ENCODE measurements at places on chromosomes 5 and 9.

DNA sequence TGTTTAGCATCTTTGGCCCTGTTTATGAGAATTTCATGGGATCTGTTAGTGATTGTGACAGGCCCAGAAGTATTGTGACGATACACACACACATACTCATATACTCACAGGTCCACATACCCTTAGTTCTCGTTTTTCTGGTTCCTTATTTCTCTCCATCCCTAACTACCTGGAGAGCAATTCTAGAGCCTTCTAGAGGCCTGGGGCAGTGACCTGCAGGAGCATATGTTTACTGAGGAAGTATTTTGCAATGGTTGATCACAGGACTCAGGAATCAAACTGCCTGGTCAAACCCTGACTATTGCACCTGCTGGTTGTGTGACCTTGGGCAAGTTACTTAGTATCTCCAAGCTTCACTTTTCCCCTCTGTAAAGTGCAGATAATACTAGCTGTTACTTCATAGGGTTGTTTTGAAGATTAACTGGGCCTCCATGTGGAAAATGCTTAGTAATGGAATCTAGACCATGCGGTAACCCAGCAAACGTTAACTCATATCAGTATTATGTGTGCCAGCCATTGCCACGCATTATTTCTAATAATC, 8.7 kb downstream of the PAPPA start:
- no peak for DNase-seq

GRCh38 chr5:145347026-145347616, 488.0 kb downstream of the PRELID2 start:
- no peak for DNase-seq

DNA sequence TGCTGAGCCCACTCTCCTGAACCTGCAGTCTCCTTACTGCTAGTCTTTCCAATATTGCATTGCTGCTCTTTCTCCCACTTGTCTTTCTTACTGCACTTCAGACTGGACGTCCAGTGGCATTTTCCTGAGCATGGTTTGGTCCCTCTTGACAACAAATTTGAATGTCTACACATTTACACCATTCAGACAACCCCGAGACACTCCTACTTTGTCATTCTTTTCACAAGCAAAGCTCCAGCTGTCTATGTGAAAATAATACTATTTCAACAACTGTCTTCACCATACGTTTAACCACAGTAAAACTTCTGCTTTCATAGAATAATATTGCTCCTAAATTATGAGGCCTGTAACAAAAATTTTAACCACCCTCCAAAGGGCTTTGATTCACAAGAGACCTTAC, 10.4 kb upstream of the APTX start:
- no peak for DNase-seq

GRCh38 chr5:113186061-113186460, 209.5 kb downstream of the DCP2 start:
- DNase-seq = no peak

DNA sequence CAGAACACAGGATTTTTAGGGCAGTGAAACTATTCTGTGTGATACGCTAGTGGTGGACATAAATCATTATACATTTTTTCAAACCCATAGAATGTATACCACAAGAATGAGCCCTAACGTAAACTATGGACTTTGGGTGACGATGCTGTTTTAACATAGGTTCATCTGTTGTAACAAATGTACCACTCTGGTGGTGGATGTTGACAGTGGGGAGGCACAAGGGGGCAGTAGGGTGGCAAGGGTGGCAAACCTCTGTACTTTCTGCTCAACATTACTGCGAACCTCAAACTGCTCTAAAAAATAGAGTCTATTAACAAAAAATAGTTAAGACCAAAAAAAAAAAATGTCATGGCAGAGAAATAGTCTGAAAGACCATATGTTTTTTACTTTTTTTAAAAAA, 9.1 kb upstream of the MVB12B start:
- DNase-seq = no peak

- no peak for DNase-seq
These were observed 15.4 kb upstream of the PLEKHG4B start for GRCh38 chr5:76358-77169.

- DNase-seq = no peak
These were observed 41.2 kb upstream of the COL15A1 start for GRCh38 chr9:98902516-98902915.

DNA sequence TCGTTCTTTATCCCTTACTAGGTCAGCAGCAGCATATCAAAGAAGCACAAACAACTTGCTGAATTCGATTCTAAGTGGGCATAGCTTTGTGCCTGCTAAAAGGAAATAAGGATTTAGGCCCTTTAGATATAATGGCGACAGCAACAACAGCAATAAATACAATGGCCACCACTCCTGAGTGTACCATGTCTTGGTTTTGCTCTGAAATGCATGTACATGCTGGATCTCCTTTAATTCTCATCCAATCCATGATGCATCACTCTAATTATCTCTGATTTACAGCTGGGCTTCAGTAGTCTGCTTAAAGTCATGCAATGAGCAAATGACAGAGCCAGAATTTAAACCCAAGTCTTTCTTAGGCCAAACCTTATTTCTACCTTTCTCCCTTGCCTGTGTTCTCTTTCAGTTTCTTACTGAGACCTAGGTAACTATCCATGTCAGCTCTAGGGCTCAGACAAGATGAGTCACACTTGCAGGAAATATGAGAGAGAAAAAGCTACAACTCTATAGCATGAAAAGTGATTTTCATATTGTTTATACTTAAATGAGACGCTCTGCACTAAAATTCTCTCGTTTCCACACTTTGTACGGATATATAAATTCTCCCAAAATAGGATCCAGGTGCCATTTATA, 111.8 kb downstream of the HMHB1 start:
- no peak for DNase-seq

GRCh38 chr5:180670586-180671359, 21.4 kb upstream of the FLT4 start:
- peak; percentile 18 for DNase-seq

GRCh38 chr9:91117959-91118703, 243.6 kb downstream of the AUH start:
- peak; percentile 18 for DNase-seq

GRCh38 chr5:115816226-115817081, at the start of gene CDO1:
TSS of gene CDO1 (minus strand) at chr5:115816659. CDS start at chr5:115816397, 262 bp downstream.
- DNase-seq = no peak

DNA sequence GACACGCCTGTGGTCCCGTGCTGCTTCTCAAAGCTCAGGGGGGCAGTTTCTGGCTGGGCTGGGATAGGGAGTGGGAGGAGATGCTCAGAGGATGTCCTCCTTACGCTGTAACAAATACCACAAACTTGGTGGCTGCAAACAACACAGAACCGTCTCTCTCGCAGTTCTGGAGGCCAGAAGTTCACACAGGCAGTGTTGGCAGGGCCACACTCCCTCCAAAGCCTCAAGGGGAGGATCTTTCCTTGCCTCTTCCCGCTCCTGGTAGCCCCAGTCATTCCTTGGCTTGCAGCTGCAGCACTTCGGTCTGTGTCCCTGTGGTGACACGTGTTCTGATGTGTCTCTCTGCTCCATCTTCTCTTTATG, 10.4 kb upstream of the ORM1 start:
- no peak for DNase-seq

DNA sequence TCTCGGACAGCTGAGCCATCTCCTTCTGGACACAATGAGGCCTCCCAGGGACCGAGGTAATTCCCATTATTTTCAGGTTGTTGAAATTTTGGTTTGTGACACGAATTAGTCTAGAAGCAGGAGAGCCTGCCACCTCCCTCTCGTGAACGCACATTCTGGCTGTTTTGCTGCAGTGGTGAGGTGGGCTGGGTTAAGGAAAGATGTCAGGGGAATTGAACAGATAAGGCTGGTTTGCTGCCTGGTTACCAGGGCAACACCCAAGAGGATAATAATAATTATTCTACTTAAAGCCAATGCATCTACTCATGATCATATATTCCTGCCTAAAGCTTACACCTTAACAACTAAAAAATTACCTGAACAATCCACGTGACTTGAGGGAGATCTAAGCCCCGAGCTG, 38.1 kb downstream of the DDX31 start:
- DNase-seq = no peak

DNA sequence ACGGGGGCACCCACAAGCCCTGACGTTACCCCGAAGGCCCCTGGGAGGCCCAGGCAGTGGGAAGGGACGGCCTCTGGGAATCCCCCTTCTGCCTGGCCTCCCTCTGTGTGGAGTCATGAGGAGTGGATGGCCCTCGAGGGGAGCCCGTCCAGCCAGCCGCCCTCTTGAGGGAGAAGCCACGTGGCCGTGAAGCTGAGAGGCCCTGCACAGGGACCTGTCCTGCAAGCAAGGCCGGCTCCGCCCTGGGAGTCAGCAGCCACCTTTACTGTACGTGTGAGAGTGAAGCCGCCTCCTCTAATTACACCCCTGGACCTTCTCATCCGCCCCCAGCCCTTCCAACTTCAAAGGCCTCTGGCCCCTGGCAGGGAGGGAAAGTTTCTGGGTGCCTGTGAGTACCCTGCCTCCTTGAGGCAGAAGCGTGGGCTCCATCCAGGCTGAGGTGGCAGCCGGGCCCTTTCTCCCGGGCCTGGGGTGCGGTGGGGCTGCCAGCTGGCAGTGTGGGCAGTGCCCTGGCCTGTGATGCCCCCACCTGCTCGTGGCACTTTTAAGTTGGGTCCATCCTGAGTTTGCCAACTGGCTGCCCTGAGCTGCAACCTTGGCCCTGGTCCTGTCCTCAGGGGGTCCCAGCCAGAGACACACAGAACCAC, 55.9 kb upstream of the EGFL7 start:
- DNase-seq = no peak

All from non-pigmented ciliary epithelial cell (primary cell).